Body of pancreas (tissue), 4 donors: ENCODE measurements at places on chromosomes 16 and 17. TPM values are rescaled to one million over a fixed set of nuclear protein-coding genes. Genes with fewer than 3 reads are reported as not detected.

DNA sequence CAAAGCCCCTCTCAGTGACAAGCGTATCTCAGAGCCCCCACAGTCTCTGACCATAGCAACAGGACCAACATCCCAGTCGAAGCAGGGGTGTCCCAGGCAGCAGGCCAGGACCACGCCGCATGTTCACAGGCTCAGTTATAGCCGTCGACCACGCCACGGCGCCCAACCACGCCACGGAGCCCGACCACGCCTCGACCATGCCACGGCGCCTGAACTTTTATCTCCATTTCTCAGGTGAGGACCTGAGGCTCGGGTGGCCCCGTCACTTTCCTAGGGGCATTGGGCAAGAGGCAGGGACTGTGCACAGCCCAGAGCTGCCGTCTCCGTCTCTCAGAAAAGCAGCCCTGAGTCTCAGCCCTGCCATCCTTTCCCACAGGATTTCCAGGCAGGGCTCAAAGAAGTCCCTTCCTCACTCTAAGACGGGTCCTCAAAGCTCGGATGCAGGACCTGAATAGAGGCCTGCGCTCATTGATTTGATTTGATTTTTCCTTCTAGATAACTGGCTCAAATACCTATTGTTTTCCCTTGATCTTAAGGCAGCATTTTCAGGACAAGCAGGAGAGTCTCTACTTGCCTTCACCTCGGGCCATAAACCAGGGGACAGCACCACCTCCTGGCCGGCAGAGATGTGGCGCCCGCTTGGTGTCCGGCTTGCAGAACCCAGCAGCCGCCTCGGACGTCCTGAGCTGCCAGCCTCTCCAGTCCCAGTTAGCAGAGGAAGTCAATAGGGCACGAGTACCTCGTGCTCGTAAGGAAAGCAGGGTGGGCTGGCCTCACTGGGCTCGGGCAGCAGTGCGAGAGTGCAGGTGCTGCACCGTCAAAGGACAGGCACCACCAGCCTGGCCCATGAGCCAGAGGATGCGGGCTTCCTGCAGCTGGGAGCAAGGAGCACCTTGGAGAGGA, 38.8 kb downstream of the C16orf95 start:
- no peaks in the 10 kb centered on the region for H3K4me1 ChIP-seq
- no peak overlapping the region for H3K4me3 ChIP-seq
- H3K36me3 ChIP-seq = no peaks in the 10 kb centered on the region
- peak; percentile 85 for DNase-seq

GRCh38 chr17:80886641-80887573, 104.7 kb upstream of the CHMP6 start:
- H3K36me3 ChIP-seq = no peaks in the 10 kb centered on the region
- DNase-seq = no peak
- no peaks in the 10 kb centered on the region for H3K27me3 ChIP-seq
- no peaks in the 10 kb centered on the region for H3K4me1 ChIP-seq

DNA sequence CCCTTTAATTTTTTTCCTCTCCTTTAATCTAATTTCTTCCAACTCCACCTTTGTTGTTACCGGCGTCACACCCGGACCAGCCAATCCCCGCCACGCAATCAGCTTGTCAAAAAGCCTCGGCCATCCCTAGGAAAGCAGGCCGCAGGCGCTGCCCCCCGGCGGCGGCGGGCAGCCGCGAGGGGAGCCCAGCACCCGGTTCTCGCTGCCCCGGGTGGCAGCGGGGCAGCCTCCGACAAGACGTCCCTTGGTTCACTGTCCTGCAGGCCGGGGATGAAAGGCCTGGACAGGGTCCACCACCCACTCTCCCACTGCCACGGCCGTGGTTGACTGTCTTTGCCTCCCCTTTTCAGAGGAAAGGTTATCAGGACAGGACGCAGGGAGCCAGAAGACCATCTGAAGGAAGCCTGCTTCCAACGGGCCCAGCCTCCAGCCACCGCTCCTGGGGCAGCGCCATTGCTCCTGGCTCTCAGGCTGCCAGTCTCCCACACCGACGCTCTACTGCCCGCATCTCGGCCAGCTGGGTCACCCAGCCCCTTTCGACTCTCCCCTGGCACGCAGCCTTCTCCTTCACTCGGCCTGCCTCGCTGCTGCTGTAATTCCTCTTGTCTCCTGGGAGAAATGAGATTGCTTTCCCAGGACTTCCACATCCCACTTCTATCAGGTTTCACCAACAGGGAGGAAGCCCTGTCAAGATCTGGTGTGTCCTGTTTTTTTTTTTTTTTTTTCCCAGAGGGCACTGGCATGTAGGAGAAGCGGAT, 2.8 kb upstream of the UBTF start:
- no peaks in the 10 kb centered on the region for H3K27me3 ChIP-seq
- peak overlapping the region; percentile 37 for H3K4me3 ChIP-seq
- peaks cover 36% of the 10 kb centered on the region for H3K4me1 ChIP-seq
- peak; percentile 64 for DNase-seq
- H3K27ac ChIP-seq = peak overlapping the region; percentile 99
- no peaks in the 10 kb centered on the region for H3K36me3 ChIP-seq

GRCh38 chr17:27985306-27985705, 57.2 kb upstream of the NLK start:
- no peaks in the 10 kb centered on the region for H3K36me3 ChIP-seq
- DNase-seq = no peak
- peaks cover 4% of the 10 kb centered on the region for H3K4me1 ChIP-seq

DNA sequence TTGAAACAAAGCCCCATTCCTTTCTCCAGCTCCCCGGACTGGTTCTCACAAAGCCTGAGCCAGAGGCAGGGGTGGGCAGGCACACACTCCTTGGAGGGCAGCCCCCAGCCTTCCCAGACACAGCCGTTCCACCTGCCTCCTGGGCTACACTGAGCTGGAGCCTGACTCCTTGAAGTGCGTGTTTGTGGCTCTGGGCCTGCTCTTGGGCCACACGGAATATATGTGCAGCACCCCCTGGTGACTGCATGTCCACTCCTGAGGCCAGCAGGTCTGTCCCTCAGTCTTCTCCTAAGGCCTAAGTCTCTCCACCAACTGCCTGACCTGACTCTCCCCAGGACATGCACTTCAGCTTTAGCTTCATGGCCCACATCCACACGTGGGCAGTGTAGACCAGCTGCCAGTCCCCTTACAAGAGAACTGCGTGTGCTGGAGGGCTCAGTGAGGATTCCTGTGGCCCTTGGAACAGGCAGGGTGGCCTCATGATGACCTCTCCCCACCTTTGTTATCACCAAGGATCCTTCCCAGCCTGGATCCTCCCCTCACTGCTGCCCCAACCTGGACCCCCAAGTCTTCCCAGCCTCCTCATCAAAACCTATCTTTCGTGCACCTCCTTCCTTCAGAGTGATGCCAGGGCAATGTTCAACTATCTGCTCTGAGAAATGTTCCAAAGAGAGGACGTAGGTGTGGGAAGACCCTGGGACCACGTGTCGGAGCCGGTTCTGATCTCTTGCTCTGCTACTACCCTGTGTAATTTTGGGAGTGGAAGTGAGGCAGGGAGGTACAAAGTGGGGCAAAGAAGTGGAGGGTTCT, 12.4 kb upstream of the SLC6A2 start:
- DNase-seq = peak; percentile 21
- H3K27ac ChIP-seq = no peak overlapping the region
- no peaks in the 10 kb centered on the region for H3K4me1 ChIP-seq
- no peak overlapping the region for H3K4me3 ChIP-seq

DNA sequence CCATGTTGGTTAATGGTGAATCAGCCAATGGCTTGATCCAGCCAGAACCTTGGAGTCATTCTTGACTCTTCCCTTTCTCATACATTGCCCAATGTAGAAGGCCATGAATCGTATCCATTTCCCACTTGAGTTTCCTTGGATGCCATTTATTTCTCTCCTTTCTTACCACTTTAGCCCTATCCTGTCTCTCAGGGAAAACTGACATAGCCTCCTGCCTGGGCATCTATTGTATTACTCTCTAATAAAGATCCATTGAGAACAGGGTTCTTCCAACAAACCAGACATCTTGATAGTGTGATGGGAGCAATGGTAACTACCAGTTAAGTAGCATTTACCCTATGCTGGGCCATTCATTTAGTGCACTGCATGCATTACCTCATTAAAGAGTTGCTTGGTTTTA, 104.2 kb upstream of the CDH11 start:
- no peaks in the 10 kb centered on the region for H3K27me3 ChIP-seq
- H3K4me1 ChIP-seq = no peaks in the 10 kb centered on the region
- H3K36me3 ChIP-seq = no peaks in the 10 kb centered on the region
- no peak for DNase-seq
- no peak overlapping the region for H3K27ac ChIP-seq
- H3K4me3 ChIP-seq = no peak overlapping the region

Gene TBC1D3G
- not detected for total RNA-seq

DNA sequence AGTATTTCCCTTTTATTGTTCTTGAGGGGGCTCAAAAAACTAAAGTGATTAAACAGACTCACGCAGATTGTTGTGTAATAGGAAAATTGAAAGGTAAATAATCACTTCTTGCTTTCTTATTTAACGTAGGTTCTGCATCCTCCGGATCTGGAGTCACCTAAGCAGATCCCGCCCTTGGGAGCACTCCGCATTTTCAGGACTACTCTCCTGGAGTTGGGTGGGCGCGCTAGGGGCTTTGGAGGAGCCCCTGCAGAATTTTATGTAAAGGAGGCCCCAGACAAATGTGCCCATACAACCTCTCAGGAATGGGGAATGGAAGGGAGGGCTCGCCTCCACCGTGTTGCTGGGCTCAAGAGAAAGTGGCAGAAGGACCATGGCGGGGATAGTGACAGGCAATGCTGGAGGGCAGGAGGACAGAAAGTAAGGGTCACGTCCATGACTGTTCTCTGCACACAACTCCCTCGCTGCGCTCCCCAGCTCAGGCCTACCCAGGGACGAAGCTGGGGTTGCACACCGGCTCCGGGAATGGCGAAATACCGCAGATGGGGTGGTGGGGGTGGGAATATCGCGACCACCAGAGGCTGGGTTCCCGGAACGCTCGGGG, 8.3 kb downstream of the MT2A start:
- no peak for DNase-seq
- H3K36me3 ChIP-seq = no peaks in the 10 kb centered on the region
- no peaks in the 10 kb centered on the region for H3K27me3 ChIP-seq
- peaks cover 31% of the 10 kb centered on the region for H3K4me1 ChIP-seq

GRCh38 chr17:38353086-38353604, 1.5 kb downstream of the SOCS7 start:
- H3K4me3 ChIP-seq = peak overlapping the region; percentile 73
- no peaks in the 10 kb centered on the region for H3K27me3 ChIP-seq
- H3K4me1 ChIP-seq = peaks cover 50% of the 10 kb centered on the region
- H3K27ac ChIP-seq = no peak overlapping the region
- no peaks in the 10 kb centered on the region for H3K36me3 ChIP-seq

GRCh38 chr17:73248532-73248931, 13.1 kb downstream of the CPSF4L start:
- H3K27ac ChIP-seq = no peak overlapping the region
- no peaks in the 10 kb centered on the region for H3K36me3 ChIP-seq
- no peak overlapping the region for H3K4me3 ChIP-seq
- no peak for DNase-seq

Gene GDPD3
- total RNA-seq = 1.8 TPM

- no peak overlapping the region for H3K27ac ChIP-seq
- H3K36me3 ChIP-seq = no peaks in the 10 kb centered on the region
- no peaks in the 10 kb centered on the region for H3K4me1 ChIP-seq
- no peaks in the 10 kb centered on the region for H3K27me3 ChIP-seq
- no peak for DNase-seq
These were observed 18.5 kb downstream of the TOP2A start for GRCh38 chr17:40399185-40399584.
